ENCODE measurements at places on chromosomes 5 and 9. TPM values are rescaled to one million over a fixed set of nuclear protein-coding genes. Genes with fewer than 3 reads are reported as not detected.

The SLC34A3 gene
- not detected for total RNA-seq

The PCDHB11 gene
- total RNA-seq, result 0.13 TPM

The PPP3R2 gene
- not detected for total RNA-seq

The SLCO4C1 gene
- total RNA-seq, result not detected

The ADAMTSL2 gene
- total RNA-seq, result under 0.01 TPM

The SH3GL2 gene
- total RNA-seq, result not detected

The TYRP1 gene
- total RNA-seq, result 0.51 TPM

The ZNF454 gene
- 0.26 TPM for total RNA-seq

The OR13C5 gene
- not detected for total RNA-seq

The PTGS1 gene
- total RNA-seq, result 1.8 TPM

The PHPT1 gene
- 242 TPM for total RNA-seq

The POLR3G gene
- total RNA-seq, result 5.9 TPM

The EIF4E1B gene
- total RNA-seq, result not detected

The ANKHD1 gene
- total RNA-seq, result 44.7 TPM

The SPATA31E1 gene
- total RNA-seq, result not detected

The RHOBTB3 gene
- 26.0 TPM for total RNA-seq

The SPEF2 gene
- total RNA-seq, result 0.13 TPM

The FOXI1 gene
- not detected for total RNA-seq

The QSOX2 gene
- total RNA-seq, result 5.1 TPM

The CATSPER3 gene
- 0.13 TPM for total RNA-seq

The TMEM215 gene
- total RNA-seq, result not detected

The CDKN2B-AS1 gene
- 0.76 TPM for total RNA-seq

The FOXD4L3 gene
- under 0.01 TPM for total RNA-seq

The TXNDC8 gene
- total RNA-seq, result not detected

The RNF208 gene
- total RNA-seq, result under 0.01 TPM

The ZNF483 gene
- 1.6 TPM for total RNA-seq

The LRRC19 gene
- not detected for total RNA-seq

The NPDC1 gene
- 14.4 TPM for total RNA-seq

The APBA1 gene
- total RNA-seq, result 7.1 TPM

The SPRY4 gene
- 4.5 TPM for total RNA-seq

The OMD gene
- not detected for total RNA-seq

The OLFML2A gene
- 2.3 TPM for total RNA-seq

The DNAH5 gene
- 0.13 TPM for total RNA-seq

The APC gene
- 56.6 TPM for total RNA-seq

The CCL28 gene
- total RNA-seq, result 2.1 TPM

The SHLD3 gene
- total RNA-seq, result 2.7 TPM

The PLAC8L1 gene
- total RNA-seq, result not detected

The MAP3K1 gene
- total RNA-seq, result 35.2 TPM
